ENCODE measurements at places on chromosomes 12 and 14.

DNA sequence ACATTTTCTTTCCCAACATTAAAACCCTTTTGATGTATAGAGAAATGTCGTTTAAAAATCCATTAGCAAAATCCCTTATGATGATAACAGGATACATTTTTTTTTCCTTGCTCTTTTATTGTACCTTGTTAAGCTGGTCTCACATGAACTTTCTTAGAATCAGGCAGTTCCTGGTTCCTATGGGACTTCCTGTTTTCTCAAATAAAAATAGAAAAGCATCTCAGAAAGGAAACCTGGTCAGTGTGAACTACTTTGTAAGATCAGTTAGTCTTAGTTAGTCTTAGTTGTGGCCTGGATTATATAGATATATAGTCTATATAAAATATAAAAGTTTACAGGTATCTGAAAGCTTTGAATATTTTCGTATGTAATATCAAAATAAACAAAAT is 40.3 kb downstream of the LEMD3 start:
- no peak for DNase-seq

- no peak for DNase-seq
Measured at GRCh38 chr12:85688837-85689236, 147.4 kb downstream of the RASSF9 start.

- DNase-seq: no peak
Measured at GRCh38 chr14:38238332-38238731, 17.6 kb downstream of the CLEC14A start.

DNA sequence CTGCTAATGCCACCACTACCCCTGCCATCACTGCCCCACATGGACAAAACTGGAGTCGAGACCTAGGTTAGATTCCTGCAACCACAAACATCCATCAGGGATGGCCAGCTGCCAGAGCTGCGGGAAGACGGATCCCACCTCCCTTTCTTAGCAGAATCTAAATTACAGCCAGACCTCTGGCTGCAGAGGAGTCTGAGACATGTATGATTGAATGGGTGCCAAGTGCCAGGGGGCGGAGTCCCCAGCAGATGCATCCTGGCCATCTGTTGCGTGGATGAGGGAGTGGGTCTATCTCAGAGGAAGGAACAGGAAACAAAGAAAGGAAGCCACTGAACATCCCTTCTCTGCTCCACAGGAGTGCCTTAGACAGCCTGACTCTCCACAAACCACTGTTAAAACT is 7.1 kb upstream of the OAS2 start:
- DNase-seq: no peak

DNA sequence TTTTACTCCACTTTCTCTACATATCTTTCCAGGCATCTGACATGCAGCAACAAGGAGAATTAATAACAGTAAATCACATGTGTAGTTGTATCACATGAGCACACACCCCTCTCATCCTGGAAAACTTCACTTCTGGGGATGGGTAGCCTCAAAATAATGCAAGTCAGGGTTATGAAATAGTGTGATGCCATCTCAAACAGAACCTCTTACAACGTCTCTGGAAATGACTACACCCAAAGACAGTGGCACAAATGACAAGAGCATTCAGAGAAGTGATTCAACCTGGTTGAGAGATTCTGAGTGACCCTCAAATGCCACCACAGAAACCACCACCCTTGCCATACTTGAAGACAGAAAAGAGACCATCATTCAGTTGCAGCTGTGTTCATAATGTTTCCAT is 2.8 kb downstream of the DIO2 start:
- DNase-seq: no peak

DNA sequence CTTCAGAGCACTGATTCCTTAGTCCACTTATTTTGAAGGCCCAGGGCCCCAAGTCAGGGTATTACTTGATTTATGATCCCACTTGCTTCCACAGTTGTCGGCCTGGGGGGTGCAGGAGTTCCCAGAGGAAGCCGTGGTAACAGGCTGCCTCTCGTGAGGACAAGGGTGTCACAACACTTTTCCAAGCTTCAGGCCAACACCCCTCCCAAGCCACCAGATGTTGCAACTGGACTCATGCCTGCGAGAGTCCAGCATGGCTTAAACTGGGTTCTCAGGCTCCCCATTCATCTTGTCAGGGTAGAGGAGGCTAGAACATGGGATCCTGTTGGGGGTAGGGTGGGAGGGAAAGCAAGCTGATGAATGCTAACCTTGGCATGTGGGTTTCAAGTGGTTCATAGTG is 56.1 kb downstream of the BMP4 start:
- DNase-seq: no peak

DNA sequence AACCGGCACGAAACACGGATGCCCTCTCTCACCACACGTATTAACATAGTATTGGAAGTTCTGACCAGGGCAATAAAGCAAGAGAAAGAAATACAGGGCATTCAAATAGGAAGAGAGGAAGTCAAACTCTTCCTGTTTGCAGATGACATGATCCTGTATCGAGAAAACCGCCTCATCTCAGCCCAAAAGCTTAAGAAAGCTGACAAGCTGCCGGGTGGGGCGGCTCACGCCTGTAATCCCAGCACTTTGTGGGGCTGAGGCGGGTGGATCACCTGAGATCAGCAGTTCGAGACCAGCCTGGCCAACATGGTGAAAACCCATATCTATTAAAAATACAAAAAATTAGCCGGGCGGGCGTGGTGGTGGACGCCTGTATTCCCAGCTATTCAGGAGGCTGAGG is 17.7 kb downstream of the OR6S1 start:
- no peak for DNase-seq

DNA sequence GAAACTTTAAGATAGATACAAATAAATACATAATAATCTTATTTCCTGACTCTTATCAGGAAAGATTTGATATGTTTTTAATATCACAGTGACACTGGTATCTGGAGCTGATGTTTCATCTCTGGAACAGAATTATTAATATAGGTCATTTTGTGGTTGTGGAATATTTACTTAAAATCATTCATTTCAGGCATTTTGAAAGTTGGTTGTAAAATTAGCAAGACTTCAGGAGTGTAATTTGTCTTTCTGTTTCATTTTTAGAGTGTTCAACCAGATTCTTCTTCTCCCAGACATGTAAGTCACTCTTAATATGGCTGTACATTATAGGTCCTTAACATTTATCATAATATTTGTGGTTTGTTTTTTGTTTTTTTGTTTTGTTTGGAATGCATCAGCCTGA is 115.7 kb downstream of the PCNX1 start:
- no peak for DNase-seq

DNA sequence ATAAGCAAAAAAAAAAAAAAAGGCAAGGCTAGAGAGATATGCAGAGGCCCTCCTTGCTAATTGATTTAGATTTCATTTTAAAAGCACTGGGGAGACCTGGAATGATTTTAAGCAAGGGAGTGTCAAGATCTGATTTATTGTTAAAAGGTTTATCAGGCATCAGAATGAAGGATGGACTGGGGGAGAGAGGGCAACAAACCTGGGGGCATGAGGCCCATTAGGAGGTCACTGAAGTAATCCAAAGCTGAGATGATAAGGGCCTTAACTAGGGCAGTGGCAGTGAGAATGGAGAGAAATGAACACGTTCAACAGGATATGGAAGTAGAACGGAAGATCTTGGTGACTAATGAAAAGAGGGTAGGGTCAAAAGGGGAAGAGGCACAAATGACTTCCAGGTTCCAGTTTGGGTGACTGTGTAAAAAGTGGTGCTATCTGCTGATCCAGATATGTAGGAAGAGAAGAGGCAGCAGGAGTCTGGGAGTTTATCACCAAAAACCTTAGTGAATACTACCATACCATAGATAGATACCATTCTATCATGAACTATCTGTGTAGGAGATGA is 24.0 kb downstream of the KITLG start:
- DNase-seq: no peak

- DNase-seq: no peak
Measured at GRCh38 chr14:65731933-65732506, 319.5 kb downstream of the FUT8 start.

- DNase-seq: no peak
Measured at GRCh38 chr14:32683679-32684078, 255.0 kb upstream of the NPAS3 start.
